ENCODE measurements at places on chromosomes 1 and 21. TPM values are rescaled to one million over a fixed set of nuclear protein-coding genes. Genes with fewer than 3 reads are reported as not detected.

Gene TMPRSS3
- total RNA-seq = 123 TPM

DNA sequence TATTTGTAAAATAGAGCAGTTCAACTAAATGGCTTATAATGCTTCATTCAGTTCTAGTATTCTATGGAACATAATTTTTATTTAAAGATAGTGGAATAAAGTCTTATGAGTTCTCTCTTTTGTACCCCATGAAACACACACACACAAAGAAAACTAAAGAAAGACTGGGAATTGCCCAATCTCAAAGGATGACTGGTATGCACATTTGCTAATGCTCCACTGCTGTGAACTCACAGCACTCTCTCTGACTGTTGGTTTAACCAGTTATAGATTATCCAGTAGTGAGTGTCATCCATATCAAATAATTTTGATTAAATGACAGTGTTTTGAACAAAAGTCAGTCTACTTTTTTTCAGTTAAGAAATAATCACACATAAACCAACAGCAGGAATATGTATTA is 1082.4 kb upstream of the B3GALT2 start:
- no peak for DNase-seq

Gene CDC20
- total RNA-seq = 160 TPM

Gene VWA5B1
- total RNA-seq = not detected

DNA sequence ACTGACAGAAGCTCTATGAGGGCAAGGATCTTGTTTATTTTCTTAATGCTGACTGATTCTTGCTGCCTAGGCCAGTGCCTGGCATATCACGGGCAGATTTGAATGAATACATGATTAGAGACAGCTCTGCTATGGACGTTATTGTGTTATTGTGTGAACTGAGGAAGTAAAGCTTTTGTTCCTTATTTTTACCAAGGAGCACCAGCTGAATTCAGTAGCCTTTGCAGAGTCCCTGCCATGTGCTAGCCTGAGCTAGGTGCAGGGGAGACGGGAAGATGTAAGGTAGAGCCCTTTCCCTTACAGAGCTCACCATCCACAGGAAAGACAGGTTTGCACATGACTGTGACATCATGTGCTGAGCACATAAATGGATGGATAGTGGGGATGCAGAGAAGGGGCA is 36.0 kb upstream of the SCMH1 start:
- DNase-seq = no peak
